ENCODE measurements at places on chromosomes 13 and 19.
A peak's percentile ranks its signal among the peaks of the same experiment; 100 is the strongest.

DNA sequence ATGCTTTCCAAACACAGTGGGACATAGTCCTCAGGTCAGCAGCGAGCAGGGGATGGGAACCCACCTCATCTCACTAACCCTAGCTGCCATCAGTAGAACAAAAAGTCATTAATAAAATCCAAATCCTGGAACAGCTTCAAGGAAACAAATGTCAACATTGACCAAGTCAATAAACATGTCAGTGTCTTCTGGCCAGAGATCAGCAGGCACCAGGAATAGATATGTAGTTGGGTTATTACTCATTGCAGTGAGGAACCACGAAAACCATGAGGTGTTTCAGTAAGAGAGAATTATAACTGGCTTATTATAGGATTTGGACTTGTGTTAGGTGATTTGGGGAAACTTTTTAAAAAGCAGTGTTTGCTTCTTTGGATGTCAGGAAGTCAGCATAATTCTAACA, 17.1 kb upstream of the CD33 start:
- peak; percentile 43 for DNase-seq

- DNase-seq, result no peak
These were observed 73.3 kb downstream of the FGF9 start for GRCh38 chr13:21744149-21744548.

- no peak for DNase-seq
These were observed 113.6 kb upstream of the PCDH9 start for GRCh38 chr13:67343777-67344176.

DNA sequence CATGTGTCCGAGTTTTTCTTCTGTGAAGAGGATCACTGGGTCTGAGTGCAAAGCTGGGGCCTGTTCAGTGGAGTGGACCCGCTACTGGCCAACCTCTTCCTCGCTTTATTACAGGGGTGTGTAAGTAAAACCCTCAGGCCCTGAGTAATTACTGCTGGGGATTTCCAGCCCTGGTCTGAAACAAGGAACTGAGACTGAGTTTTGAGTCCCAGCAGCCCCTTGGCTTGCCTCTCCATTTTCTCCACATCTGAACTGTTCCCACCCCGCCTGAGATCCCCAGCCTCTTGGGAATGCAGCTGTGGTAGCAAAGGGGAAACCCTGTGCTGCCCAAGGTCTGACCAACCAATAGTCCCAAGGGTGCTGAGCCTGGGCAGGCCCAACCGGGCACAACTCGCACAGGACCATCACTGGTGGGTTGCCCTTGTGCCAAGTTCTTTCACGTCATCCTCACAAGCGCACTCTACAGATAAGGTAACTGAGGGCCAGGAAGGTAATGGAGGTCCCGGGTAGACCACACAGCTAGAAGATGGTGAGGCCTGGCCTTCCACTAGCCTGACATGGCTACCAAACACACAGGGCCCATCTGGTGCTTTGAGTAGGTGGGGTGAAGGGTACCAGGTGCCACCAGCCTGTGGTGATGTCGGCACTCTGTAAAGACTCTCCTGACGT, 13.7 kb upstream of the SLC35E1 start:
- DNase-seq, result peak; percentile 85

- no peak for DNase-seq
These were observed 6.8 kb upstream of the KPTN start for GRCh38 chr19:47490847-47491246.

- peak; percentile 70 for DNase-seq
These were observed 23.2 kb upstream of the GPC5 start for GRCh38 chr13:91375116-91375729.

- DNase-seq, result no peak
These were observed 826.3 kb downstream of the EFNB2 start for GRCh38 chr13:105709181-105709580.

DNA sequence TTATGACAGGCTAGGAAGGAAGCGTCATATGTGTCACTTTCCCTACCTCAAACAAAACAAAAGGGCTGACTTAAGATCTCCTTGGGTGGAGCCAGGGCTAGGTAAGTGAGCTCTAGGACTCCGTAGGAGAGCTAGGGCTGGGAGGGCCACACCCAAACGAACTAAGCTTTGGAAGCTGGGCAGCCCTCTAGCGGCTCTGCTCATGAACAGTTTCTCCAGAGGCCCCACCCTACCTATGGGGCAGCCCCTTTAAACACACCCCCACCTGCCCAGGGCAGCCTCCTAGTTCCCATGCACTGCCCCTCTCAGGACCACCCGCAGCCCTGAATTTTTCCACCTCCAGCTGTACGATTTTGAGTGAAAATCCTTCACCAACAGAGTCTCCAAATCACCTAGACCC, 3.5 kb downstream of the PEG3 start:
- DNase-seq, result no peak

GRCh38 chr19:11168568-11168967, 13.0 kb upstream of the SPC24 start:
- DNase-seq, result no peak

GRCh38 chr13:45003417-45003816, 14.1 kb downstream of the GPALPP1 start:
- DNase-seq, result no peak

- DNase-seq, result no peak
These were observed at the start of gene PRX for GRCh38 chr19:40413291-40413845. Gene PRX, minus strand, starts transcription at chr19:40413378. Its CDS starts 5,446 bp downstream, at chr19:40407932.

- no peak for DNase-seq
These were observed 16.0 kb downstream of the FSD1 start for GRCh38 chr19:4320419-4320818.

- DNase-seq, result no peak
These were observed 309.2 kb downstream of the FGF9 start for GRCh38 chr13:21980049-21980448.

- peak; percentile 8 for DNase-seq
These were observed 49.9 kb downstream of the EDNRB start for GRCh38 chr13:77868717-77869116.

DNA sequence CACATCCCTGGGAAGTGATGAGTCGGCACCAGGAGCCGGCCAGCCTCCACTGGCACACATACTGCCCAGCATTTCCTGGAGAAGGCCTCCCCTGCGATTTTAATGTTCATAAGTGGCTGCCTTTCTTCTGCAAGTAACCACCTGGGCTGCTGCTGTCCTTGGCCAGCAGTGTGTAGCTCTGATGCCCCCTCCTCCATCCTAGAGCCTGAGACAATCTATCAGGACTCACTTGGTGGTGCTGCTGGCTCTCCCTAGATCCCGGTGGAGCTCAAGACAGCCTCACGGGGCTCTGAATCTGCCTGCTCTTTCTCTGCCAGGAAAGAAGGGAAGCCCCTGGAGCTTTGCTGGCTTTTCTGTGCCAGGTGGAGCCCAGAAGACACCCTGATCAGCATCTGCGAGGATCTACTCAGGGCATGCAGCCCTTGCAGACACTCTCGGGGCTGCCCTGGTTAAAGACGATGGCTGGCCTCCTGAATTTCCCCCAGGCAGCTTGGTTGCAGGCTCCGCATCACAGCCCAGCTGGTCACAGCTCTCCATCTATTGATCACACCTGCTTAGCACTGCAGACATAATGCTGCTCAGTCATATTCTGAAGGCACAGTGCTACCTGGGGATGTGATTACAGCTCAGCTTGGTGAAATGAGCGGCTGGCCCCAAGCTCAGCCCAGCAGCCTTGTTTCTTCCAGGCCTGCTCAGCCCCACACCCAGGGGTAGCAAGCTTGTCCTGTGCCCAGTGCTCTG, 122.3 kb downstream of the ZDHHC20 start:
- DNase-seq, result no peak

GRCh38 chr13:110758195-110758805, 44.8 kb downstream of the ING1 start:
- DNase-seq, result no peak

- peak; percentile 19 for DNase-seq
These were observed 23.3 kb downstream of the SERP2 start for GRCh38 chr13:44396701-44397580.

- no peak for DNase-seq
These were observed 274.7 kb downstream of the SUCLA2 start for GRCh38 chr13:47726394-47726793.

- no peak for DNase-seq
These were observed 250.2 kb downstream of the ABCC4 start for GRCh38 chr13:95050800-95051615.

- no peak for DNase-seq
These were observed 31.3 kb downstream of the MEGF8 start for GRCh38 chr19:42356686-42357085.

DNA sequence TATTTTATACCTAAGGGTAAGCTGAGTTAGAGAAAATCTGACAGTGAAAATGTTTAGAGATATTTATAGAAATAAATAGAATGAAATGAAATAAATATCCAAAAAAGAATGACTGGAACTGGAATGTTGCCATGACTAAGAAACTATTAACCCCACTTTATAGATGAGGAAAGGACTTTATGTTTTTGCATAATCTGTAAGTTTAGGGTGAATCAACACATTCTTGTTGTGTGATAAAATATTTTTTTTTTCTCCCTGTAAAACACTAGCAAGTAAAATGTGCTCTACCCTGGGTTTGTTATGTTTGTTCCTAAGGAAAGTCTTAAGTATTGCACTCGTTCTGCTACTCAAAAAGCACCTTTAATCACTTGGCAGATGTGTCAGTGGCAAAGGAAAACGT, 83.8 kb upstream of the KL start:
- DNase-seq, result no peak

GRCh38 chr19:55452749-55453346, 8.6 kb downstream of the ISOC2 start:
- DNase-seq, result peak; percentile 91

GRCh38 chr13:100721885-100722512, 47.4 kb upstream of the TMTC4 start:
- DNase-seq, result peak; percentile 35

- no peak for DNase-seq
These were observed 8.8 kb upstream of the SHKBP1 start for GRCh38 chr19:40567750-40568494.

DNA sequence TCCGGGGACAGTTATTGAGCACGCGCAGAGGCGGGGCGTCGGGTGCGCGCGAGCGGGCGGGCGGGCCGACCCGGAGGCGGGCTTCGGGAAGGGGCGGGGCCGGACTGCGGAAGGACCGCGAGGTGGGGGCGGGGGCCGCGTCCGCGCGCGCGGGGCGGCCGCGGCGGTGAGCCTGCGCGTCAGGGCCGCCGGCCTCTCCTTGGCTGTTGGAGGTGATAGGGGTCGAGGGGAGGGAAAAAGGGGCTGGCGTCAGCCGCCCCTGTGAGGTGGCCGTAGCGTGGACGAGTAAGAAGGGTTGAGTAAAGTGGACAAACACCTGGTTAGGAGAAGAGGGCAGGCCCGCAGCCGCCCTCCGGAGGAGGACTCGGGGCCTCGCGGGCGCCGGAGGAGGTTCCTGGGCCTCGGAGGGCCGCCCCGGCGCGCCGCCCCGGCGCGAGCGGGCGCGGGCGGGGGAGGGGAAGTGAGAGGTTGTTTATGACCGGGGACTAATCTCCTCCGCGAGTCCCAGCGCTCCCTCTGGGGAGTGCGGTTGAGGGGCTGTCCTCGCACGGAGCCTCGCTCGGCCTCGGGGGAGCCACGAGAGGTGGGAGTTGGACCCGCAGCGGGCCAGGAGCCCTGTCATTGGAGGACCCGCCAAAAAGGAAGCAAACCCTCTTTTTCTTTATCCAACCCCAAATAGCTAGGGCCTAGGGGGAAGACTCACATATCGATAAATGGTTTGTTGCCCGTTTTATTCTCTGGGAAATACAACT, 547 bp upstream of the INTS6 start:
- DNase-seq, result peak; percentile 74

DNA sequence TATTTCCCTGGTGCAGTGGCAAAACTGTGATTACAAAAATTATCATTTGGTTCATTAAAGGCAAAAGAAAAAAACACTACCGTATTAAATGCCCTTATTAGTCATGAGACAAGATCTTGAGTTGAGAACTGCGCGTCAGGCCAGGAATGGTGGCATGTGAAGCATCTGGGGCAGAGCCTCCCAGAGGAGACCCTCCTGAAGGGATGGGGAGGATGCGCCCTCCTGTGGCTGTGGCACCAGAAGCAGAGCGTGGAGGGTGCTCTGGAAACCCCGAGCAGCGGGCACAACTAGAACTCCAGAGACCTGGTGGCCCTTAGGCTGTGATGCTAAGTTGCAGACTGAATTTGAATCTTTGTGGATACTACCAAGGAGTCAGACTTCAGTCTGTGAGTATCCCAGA, 11.5 kb downstream of the CUL4A start:
- no peak for DNase-seq

- no peak for DNase-seq
These were observed 289.6 kb downstream of the TEX29 start for GRCh38 chr13:111610081-111610480.

GRCh38 chr19:16247353-16248182, 49.9 kb downstream of the AP1M1 start:
- DNase-seq, result peak; percentile 70

DNA sequence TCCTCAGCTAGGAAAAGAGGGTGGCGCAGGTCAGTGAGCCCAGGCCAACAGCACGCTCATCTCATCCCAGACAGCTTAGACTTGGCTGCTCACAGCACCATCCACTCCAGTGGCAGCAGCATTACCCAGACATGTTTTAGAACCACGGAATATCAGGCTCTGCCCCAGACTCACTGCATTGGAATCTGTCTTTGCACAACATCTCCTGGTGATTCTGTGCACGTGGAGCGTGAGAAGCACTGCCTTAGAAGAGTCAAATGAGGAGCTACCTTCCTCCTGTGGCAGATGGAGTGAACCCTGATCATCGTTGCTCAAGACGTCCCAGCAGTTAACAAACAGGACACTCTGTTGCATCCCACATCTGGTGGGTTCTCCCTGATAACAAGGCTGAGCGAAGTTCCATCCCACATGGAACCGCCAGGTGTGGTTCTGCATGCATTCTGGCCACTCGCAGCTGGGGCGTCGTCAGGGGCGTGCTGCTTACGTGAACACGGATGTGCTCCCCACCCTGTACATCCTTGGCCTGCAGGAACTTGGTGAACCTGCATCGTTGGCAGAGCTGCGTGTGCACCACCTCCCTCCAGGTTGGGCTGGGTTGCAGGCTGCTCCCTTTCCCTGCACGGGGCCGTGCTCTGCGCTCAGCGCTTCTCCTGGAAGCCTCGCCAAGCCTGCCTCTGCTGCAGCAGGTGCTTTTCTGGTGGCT, 25.2 kb upstream of the ATP11A start:
- DNase-seq, result no peak

DNA sequence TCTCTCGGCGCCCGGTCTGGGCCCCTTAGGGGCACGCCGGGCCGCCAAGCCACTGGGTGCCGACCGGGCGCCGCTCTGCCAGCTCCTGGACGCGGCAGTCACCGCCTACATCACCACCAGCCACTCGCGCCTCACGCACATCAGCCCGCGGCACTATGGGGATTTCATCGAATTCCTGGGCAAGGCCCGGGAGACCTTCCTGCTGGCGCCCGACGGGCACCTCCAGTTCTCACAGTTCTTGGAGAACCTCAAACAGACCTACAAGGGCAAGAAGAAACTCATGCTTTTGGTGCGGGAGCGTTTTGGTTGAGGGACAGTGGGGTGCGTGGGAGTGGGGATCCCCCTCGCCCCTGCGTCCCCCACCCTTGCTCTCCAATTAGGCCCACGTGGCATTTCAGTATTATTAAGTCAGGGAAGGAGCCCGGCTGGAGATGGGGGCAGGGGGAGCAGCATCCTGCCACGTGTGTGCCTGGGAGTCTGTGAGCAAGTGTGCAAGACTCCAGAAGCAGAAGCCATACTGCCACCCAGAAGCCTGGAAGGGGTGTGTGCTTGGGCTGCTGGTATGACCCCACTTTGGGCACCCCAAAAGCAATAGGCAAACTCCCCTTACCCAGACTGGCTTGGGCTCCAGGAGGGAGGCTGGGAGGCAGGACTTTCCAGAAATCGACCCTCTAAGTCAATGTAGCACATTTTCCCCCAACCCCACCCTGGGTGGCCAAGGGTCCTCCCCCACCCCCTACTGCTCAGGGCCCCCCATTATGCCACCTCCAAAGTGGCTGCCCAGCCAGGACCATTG, 35.7 kb downstream of the ZSWIM4 start:
- DNase-seq, result no peak
